CD4-positive, alpha-beta T cell (primary cell): ENCODE measurements at places on chromosomes 1 and 21. TPM values are rescaled to one million over a fixed set of nuclear protein-coding genes. Genes with fewer than 3 reads are reported as not detected.

C1orf116 gene
- total RNA-seq: 0.36 TPM

ATP1B1 gene
- 4.5 TPM for total RNA-seq

FNDC10 gene
- 1.3 TPM for total RNA-seq

THEM5 gene
- total RNA-seq: not detected

LENEP gene
- not detected for total RNA-seq

DNA sequence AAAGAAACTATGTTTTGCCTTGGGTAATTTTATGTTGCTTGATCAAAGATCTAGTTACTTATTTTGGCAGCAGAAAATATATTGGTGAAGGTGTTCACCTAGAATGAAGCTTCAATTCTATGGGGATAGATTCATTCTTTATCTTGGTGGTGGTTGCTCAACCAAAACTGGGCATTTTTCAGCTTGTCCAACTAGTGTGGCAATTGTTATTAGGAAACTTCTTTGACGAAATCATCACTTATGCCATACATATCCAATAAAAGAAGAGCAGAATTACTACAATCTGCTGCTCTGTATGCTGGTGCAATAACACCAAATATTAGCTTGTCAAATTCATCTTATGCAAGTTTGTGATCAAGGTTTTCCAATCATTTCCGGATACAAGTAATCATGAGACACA, 26.8 kb upstream of the TMPRSS15 start:
- H3K4me1 ChIP-seq: no peaks in the 10 kb centered on the region
- no peak overlapping the region for H3K4me3 ChIP-seq
- no peak for DNase-seq
- no peak overlapping the region for H3K27ac ChIP-seq
- H3K27me3 ChIP-seq: no peaks in the 10 kb centered on the region

DNA sequence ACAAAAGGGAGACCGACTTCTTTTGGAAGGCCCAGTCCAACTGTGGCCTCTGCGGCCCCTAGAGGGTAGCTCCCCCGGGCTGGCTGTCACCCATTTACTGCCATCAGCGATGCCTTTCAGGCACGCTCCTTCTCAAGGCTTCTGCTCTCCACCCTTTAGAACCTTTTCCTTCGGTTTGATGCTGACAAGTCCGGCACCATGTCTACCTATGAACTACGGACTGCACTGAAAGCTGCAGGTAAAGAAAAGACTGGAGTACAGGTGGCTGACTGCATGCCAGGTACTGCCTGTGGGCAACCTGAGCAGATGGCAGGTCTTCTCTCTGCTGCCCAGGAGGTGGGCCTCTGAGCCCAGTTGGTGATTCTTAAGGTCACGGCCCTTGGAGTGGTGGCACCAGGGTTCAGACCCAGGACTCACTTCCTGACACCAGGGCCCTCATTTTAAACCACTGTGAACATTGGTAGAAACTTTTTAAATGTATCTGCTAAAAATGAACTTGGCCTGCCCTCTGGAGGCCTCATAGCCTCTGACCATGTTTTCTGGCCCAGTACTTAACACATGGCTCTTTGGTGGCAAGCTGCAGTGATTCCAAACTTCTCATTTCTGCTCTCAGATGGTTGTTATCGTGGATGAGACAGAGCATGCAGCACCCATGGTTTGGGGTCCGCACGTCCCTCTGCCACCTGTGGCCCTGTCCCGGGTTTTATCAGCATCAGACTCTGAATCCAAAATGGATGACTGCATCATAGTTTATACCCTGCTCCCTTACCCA, 45.7 kb downstream of the CAPN9 start:
- H3K27ac ChIP-seq: no peak overlapping the region
- H3K4me1 ChIP-seq: peaks cover 4% of the 10 kb centered on the region
- H3K27me3 ChIP-seq: peaks cover 8% of the 10 kb centered on the region
- no peak overlapping the region for H3K4me3 ChIP-seq
- H3K36me3 ChIP-seq: no peaks in the 10 kb centered on the region

DNA sequence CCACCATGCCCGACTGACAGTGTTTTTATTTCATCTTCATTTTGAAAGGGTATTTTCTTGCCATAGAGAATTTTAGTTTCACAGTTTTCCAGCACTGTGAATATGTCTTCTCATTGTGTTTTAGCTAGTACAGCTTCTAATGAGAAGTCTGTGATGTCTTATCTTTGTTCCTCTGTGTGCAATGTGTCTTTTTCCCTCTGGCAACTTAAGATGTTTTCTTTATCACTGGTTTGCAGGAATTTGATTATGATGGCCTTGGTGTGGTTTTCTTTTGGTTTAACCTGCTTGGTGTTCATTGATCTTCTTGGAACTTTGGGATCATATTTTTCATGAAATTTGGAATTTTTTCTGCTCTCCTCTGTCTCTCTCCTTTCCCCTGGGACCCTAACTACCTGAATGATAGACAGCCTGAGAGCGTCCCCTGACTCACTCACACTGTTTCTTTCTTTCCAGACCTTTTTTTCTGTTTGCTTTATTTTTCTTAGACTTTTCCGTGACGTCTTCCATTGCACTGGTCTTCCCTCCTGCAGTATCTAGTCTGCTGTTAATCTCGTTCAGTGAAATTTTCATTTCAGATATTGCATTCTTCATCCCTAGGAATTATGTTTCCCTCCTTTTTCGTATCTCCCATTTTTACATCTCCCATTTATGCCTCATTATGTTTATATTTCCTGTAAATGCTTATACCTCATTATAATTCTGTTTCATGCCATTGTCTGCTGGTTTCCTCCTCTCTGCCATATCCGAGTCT, 48.5 kb downstream of the PDE9A start:
- no peaks in the 10 kb centered on the region for H3K4me1 ChIP-seq
- H3K36me3 ChIP-seq: no peaks in the 10 kb centered on the region
- H3K27ac ChIP-seq: no peak overlapping the region
- H3K27me3 ChIP-seq: no peaks in the 10 kb centered on the region
- DNase-seq: no peak

DNA sequence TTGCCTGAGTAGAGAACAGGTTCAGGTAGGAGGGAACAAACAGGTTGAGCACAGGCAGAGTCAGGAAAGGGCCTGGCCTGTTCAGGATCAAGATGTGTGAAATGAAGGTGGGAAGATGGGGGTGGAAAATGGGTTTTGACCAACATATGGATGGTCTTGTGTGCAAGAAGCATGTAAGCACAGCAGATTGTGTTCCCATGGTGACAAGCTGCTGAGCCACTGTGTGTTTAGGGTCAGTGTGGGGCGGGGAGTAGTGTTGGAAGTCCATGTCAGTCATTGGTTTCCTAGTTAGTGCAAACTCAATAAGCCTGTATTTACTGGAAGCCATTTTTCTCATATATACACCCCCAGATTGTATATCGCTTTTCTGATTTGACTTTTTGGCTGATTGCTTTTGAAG, 111.9 kb downstream of the CAMTA1 start:
- no peak overlapping the region for H3K4me3 ChIP-seq
- DNase-seq: no peak
- H3K27me3 ChIP-seq: no peaks in the 10 kb centered on the region
- no peaks in the 10 kb centered on the region for H3K4me1 ChIP-seq

GRCh38 chr1:58929671-58930325, 146.0 kb upstream of the JUN start:
- DNase-seq: peak; percentile 49
- no peak overlapping the region for H3K4me3 ChIP-seq
- no peaks in the 10 kb centered on the region for H3K27me3 ChIP-seq
- H3K36me3 ChIP-seq: no peaks in the 10 kb centered on the region

GRCh38 chr1:22709891-22710700, 543 bp upstream of the EPHB2 start:
- no peak overlapping the region for H3K4me3 ChIP-seq
- no peaks in the 10 kb centered on the region for H3K36me3 ChIP-seq
- H3K27me3 ChIP-seq: peaks cover 35% of the 10 kb centered on the region
- no peak overlapping the region for H3K27ac ChIP-seq
- DNase-seq: no peak

DNA sequence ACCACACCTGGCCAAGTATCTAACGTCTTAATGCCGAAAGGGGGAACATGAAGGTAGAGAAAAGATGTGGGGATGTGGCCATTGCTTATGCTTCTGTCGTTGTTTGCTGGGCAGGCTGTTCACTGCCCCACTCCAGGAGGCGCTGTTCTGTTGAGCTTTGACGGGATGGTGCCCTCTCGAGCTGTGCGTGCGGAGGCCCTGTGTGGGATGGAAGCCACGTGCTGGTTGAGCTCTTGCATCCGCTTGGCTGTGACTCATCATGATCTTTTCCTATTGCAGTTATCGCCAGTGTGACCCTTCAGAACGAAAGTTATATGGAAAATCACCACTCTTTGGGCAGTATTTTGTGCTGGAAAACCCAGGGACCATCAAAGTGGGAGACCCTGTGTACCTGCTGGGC, 26.3 kb downstream of the MTARC1 start:
- H3K4me3 ChIP-seq: no peak overlapping the region
- H3K27me3 ChIP-seq: no peaks in the 10 kb centered on the region
- H3K36me3 ChIP-seq: no peaks in the 10 kb centered on the region
- no peak overlapping the region for H3K27ac ChIP-seq

- no peak for DNase-seq
- H3K27me3 ChIP-seq: no peaks in the 10 kb centered on the region
- H3K36me3 ChIP-seq: no peaks in the 10 kb centered on the region
- no peak overlapping the region for H3K27ac ChIP-seq
- H3K4me3 ChIP-seq: no peak overlapping the region
Observed at GRCh38 chr1:220734571-220735326, 13.4 kb upstream of the MTARC2 start.

- H3K36me3 ChIP-seq: no peaks in the 10 kb centered on the region
- no peak for DNase-seq
- H3K27me3 ChIP-seq: peaks cover 8% of the 10 kb centered on the region
- no peak overlapping the region for H3K4me3 ChIP-seq
Observed at GRCh38 chr1:117188816-117189437, 21.8 kb downstream of the VTCN1 start.

GRCh38 chr1:112625696-112626095, 6.1 kb downstream of the CAPZA1 start:
- no peaks in the 10 kb centered on the region for H3K27me3 ChIP-seq
- DNase-seq: no peak
- H3K36me3 ChIP-seq: peaks cover 34% of the 10 kb centered on the region
- H3K4me3 ChIP-seq: no peak overlapping the region

- no peaks in the 10 kb centered on the region for H3K36me3 ChIP-seq
- no peak for DNase-seq
- H3K27me3 ChIP-seq: peaks cover 24% of the 10 kb centered on the region
- peaks cover 4% of the 10 kb centered on the region for H3K4me1 ChIP-seq
- H3K4me3 ChIP-seq: no peak overlapping the region
Observed at GRCh38 chr1:1420654-1421141, 378 bp downstream of the ANKRD65 start.

- no peak overlapping the region for H3K4me3 ChIP-seq
- no peaks in the 10 kb centered on the region for H3K4me1 ChIP-seq
- H3K27me3 ChIP-seq: peaks cover 61% of the 10 kb centered on the region
- H3K36me3 ChIP-seq: no peaks in the 10 kb centered on the region
- H3K27ac ChIP-seq: no peak overlapping the region
- DNase-seq: no peak
Observed at GRCh38 chr1:165234149-165234548, 122.4 kb downstream of the LMX1A start.

DNA sequence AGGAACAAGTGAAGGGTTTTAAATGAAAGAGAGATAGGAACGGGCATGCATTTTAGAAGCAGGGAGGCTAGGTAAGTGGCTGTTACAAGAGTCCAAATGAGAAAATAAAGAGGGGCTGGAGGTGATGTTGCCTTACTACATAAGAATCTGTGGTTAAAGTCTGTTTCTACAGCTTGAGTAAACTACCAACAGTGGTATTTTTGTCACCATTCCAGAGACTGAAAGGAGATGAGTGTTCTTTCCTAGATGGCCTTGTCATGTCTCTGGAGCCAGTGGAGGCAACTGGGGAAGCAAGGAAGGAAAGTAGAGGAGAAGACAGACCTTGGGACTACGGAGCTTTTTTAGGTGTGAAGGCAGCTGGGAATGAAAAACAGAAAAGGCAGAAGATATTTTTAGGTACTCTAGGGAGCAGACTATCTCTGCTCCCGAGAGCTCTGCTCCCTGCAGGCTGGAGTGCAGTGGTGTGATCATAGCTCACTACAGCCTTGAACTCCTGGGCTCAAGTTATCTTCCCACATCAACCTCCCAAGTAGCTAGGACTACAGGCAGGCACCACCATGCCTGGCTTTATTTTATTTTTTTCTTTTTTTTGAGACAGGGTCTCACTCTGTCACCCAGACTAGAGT, 12.2 kb downstream of the HDAC1 start:
- H3K36me3 ChIP-seq: peaks cover 49% of the 10 kb centered on the region
- H3K27me3 ChIP-seq: no peaks in the 10 kb centered on the region
- H3K4me1 ChIP-seq: peaks cover 32% of the 10 kb centered on the region
- DNase-seq: no peak

DNA sequence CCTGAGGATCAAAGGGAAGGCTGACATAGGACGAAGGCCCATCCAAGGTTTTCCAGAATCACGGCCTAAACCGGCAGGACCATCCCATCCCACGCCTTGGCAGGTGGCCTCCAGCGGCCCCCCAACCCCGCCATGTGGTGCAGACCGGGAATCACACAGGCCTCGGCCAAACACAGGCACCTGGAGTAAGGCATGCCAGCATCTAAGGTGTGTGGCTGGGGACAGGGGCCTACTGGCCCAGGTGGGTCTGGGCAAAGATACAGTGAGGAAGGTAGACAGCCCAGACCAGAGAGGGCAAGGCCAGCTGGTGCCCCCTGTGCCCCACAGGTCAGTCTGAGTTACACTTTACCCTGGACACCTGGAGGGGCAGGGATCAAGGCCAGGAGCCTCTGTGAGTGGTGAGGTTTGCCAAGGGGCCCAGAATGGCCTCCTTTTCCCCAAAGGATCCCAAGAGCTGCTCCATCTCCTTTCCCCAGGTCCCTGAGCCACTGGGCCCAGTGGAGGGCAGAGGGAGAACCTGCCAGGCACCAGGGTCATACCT, 12.7 kb upstream of the TAS1R2 start:
- H3K27ac ChIP-seq: no peak overlapping the region
- H3K36me3 ChIP-seq: no peaks in the 10 kb centered on the region
- H3K4me3 ChIP-seq: no peak overlapping the region
- DNase-seq: no peak

DNA sequence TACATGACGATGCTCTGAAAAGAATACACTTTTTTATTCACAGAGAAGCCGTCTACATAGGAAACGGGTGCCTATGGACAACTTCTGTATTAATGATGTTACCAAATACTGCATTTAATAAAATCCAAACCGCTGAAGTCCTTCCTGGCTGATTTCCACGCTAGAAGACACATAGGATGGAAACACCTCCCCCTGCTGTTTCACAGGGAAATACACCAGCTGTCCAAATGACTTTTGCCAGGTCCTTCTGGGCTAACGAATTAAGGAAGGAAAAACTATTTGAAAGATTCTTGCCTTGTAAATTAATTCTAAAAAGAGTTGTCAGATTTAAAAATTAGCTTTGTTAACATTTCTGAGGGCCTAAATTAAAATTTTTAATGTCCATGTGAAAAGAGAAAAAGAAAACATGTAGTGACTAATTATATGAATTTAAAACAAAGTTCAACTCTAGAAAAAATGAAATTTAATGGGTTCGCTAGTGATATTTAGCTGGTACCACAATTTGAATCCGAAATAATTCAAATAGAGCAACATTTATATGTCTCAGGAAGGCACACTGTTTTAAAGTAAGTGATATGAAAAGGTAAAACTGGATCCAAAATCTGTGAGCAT, 146.0 kb downstream of the RERE start:
- no peaks in the 10 kb centered on the region for H3K27me3 ChIP-seq
- H3K36me3 ChIP-seq: no peaks in the 10 kb centered on the region
- no peak for DNase-seq
- H3K27ac ChIP-seq: no peak overlapping the region
- peaks cover under 1% of the 10 kb centered on the region for H3K4me1 ChIP-seq
